Thoracic aorta (tissue), 2 donors: ENCODE measurements at places on chromosomes 3 and 15.

- DNase-seq: no peak
Observed at GRCh38 chr3:70857916-70858315, 545.5 kb upstream of the MDFIC2 start.

DNA sequence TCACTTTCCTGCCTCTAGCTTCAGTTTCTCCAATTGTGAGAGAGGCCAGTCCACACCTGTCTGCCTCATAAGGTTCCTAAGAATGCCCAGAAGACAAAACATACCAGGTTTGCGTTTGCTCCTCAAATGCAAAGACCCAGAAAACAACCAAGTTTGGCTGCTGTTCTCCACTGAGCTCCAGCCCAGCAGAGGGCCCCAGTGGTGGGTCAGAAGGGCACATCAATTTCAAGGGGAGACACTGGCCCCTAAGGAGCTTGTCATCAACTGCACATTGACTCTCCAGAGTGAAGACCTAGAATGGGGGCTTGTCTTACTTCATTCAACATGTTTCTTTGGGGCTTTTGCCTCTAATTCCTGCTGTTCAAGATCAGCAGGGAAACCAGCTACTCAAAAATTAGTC lies 127.9 kb upstream of the SLC6A11 start:
- no peak for DNase-seq

DNA sequence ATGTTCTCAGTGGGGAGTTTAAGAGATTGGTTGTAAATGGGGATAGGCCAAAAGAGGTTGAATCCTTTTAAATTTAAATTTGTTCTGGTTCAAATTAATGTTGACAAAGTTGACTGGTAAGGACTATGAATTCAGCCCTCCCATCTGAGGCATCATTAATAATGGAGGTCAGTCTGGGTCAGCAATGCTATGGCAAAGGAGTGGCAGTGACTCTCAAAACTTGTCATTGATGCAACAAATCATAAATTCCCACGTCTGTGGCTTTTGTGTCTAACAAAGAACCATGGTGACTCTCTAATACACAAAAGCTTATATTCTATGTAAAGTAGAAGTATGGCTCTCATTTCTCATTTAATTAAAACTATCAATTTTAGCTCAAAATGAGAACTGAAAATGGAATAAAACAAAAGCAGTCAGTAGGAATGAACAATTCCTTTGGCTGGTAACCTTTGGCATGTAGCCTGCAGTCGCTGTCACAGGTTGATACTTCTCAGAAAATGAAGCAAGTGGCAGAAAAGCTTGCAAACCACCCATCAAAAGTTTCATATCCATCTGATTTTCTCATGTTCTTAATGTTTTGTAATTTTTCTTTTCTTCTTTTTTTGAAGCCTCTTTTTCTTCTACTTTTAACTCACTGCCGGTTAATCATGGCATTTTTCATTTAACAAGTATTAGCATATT lies 12.2 kb upstream of the ZBED2 start:
- DNase-seq: no peak

GRCh38 chr15:82972990-82973389 lies 13.0 kb upstream of the RAMAC start:
- no peak for DNase-seq

GRCh38 chr3:52892625-52893311 lies 4.6 kb downstream of the STIMATE start:
- DNase-seq: no peak

DNA sequence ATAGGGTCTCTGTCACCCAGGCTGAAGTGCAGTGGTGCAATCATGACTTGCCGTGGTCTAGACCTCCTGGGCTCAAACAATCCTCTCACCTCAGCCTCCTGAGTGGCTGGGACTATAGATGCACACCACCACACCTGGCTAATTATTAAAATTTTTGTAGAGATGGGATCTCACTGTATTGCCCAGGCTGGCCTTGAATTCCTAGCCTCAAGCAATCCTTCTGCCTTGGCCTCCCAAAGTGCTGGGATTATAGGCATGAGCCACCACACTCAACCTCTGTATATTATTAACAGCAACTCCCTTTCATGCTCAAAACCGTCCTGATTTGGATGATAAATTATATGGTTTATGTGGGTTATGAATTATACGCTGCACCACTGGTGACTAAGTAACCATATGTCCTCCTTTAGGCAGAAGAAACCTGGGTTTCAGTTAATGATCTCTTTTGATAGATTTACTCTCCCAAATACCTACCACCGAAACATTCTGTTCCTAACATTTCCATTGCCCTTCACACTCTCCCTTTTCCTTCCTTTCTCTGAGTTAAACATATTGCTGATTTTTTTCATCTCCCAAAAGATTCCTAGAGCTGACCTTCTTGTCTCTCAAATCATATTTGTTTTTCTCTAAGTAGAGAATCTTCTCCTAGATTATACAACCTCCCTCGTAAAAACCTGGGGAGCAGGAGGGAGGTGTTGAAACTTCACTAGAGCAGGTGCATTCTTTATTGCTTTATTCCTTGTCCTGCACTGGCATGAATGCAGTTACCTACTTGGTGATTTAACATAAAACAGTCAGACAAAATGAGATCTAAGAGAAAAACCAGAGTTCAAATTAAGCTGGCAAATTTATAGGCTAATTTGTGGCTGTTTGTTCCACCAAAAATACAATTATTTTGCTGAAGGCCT lies 32.9 kb downstream of the PCYT1A start:
- DNase-seq: no peak

DNA sequence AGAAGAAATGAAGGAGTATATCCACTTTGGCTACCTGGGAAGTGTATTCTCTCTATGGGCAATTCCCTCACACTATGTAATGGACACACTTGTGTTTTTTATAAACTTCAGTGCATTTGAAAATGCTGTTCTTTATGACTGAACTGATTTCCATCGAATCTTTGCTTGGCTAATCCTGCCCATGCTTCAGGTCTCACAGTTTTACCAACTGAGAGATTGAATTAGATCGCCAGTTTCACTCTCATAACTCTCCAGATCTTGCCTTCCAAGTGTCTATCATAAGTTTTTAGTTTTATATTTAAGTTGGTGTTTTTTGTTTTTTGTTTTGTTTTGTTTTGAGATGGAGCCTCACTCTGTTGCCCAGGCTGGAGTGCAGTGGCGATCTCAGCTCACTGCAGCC lies 73.5 kb upstream of the MBNL1 start:
- no peak for DNase-seq

DNA sequence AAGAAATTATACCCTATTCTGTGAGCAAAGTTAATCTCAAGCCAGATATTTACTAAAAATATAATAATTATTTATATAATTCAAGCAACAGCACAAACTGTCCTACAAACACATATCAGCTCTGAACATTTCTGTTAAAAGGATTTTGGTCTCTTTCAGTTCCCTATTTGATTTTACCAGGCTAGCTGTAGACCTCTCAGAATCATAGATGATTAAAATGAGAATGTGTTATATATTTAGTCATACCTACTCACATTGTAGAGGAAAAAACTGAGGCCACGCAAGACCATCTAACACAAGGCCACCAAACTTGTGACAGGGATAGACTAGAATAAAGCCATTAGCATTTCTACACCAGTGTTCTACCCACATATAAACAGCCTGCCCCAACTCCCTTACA lies 28.5 kb downstream of the ACKR4 start:
- DNase-seq: no peak

GRCh38 chr3:73955494-73956070 lies 330.8 kb upstream of the PDZRN3 start:
- no peak for DNase-seq

DNA sequence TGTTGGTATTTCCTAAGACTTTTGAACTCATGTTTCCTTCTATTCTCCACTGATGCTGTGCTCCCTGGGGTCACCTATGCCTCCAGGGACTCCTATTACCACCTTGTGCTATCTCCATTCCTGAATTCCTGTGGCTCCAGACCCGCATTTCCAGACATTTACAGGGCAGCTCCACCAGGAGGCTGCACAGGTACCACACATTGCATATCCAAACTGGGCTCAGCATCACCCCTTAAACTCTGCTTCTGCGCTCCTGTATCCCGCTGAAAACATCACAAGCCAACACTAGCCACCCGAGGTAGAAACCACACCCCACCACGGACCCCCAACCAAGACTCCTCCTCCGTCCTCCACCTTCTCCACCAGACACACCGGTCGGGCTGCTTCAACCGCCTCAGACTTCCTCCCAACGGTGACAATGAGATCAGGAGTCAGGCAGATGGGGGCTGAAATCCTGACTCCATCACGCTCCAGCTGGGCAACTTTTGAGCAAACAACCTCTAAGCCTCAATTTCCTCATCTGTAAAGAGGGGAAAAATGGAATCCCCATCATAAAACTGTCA lies 10.4 kb downstream of the TNK2 start:
- no peak for DNase-seq

- no peak for DNase-seq
Observed at GRCh38 chr3:64039981-64040733, 16.9 kb upstream of the PSMD6 start.
